Naive thymus-derived CD4-positive, alpha-beta T cell (primary cell): ENCODE measurements at places on chromosomes 2 and 18.

GRCh38 chr2:101725515-101726192 lies 28.1 kb downstream of the MAP4K4 start:
- DNase-seq: peak; percentile 31

DNA sequence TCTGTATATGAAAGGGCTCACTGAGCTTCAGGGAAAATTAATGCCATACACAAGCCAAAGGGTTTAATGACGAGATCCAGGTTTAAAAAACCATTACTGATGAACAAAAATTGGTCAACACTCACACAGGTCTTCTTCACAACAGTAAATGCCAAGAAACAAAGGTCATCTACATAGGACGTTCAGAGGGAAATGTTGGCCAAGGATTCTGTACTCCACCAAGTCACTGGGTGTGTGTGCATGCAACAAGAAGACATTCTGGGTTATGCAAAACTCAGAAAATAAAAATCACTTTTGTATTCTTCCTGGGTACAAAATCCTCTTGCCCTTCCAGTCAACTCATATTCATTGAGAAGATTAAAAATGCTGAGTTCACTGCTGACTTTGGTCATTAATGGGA lies 78.3 kb downstream of the ACTR2 start:
- no peak for DNase-seq

DNA sequence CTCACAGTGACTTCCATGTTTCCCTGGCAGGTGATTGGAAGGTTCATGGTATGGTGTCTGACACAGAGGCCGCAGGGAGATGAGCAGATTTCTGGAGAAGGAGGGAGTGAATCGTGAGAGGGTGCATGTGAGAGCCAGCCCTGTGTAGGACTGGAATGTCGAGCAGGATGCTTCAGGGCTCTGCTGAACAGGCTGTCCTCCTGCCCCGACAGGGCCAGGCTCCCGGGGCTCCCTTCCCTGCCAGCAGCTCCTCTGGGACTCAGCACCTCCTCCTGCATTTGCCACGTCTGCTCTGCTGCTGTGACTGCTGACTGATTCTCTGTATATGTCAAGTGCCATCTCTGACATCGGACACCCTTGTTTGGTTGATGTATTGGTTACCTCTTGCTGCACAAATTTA lies 38.5 kb upstream of the INHBB start:
- no peak for DNase-seq

DNA sequence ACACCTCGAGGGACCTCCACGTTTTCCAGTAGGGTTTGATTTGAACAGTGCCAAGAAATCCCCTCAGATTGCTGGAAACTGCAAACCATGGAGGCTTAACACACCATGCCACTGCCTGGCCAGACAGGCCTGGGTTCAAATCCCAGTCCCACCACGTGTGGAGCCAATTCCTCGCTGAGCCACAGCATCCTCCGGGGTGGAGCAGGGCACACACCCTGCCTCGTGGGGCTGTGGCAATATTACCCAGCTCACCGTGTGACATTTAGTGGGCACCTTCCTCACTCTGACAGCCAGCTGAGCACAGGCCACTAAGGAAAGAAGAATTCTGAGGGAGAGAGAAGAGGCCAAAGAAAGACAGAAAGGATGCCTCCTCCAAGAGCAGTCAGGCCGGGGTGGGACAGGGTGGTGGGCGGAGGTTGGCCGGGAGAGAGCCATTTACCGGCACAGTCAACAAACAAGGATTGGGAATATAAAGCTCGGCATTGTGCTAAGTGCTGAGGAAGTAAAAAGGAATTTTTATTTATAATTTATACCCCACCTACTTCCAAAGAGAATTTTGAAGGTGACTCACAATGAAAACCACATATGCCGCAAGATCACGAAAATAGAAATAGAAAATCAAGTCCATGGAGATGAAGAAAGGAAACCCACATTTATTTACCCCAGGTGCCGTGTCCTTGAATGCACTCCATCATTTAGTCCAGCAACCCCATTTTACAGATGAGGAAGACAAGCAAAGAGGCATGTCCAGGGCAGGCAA lies 111.5 kb downstream of the MCFD2 start:
- DNase-seq: no peak

DNA sequence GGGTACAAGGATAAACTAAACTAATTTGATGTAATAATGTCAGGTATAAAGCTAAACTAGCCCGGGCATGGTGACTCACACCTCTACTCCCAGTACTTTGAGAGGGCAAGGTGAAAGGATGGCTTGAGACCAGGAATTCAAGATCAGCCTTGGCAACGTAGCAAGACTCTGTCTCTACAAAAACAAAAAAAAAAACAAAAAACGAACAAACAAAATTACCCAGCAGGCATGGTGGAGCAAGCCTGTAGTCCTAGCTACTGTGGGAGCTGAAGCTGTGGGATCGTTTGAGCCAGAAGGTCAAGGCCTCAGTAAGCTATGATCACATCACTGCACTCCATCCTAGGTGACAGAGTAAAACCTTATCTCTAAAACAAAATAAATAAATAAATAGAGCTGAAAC lies 131.8 kb upstream of the KYNU start:
- no peak for DNase-seq

GRCh38 chr2:190964170-190964795 lies 49.7 kb downstream of the STAT1 start:
- DNase-seq: peak; percentile 22

DNA sequence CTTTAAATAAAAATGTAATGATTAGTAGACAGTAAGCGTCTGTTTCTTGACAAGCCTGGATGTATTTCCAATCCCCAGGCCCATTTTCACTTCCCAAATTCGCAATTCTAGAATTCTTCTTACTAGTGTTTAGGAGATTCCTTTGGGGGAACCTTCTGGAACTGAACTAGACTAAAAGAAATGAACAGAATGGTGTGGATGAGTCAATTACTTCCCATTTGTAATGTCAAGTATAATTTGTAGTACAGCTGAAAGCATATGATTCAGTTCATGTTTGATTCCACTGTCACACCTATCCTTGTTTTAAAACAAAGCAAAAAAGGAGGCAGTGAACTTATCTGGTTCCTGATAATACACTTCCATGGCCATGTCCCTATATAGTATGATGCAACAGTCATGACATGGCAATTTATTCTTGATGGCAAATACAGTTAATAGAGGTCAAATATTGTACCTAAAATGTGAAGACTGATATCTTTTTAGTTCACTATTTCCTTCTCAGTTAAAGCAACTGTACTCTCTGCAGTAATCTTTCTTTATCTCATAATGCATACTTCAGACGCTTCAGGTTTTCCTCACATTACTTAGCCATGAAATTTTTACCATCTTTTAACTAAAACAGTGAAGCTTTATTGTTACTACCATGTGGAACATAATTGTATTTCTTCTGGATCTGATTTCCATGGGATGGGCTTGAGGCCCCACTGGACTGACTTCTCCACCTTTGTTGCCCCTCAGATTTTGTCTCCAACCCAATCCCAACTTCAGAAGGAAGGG lies 2.0 kb downstream of the IDH1 start:
- DNase-seq: no peak

- no peak for DNase-seq
Observed at GRCh38 chr18:44733754-44734465, 53.2 kb downstream of the SETBP1 start.

GRCh38 chr2:231127936-231128335 lies 3.1 kb upstream of the HTR2B start:
- no peak for DNase-seq

DNA sequence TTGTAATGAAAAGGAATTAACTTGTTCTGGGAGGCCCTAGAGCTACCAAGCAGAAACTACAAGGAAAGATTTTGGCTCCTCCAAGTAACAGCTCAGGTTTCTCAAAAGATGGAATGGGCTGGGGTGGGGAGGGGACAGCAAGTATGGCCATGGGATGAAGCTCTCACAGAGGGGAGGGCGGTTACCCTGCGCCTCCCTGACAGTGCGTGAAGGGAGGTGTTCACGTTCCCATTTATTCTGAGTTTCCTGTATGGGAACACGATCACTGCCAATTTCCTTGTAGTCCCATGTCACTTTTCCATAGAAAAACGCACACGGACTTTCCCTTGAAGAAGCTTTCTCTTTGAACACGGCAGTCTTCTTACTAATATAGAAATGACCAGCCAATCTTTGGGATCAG lies 17.0 kb downstream of the CDC42EP3 start:
- DNase-seq: no peak

DNA sequence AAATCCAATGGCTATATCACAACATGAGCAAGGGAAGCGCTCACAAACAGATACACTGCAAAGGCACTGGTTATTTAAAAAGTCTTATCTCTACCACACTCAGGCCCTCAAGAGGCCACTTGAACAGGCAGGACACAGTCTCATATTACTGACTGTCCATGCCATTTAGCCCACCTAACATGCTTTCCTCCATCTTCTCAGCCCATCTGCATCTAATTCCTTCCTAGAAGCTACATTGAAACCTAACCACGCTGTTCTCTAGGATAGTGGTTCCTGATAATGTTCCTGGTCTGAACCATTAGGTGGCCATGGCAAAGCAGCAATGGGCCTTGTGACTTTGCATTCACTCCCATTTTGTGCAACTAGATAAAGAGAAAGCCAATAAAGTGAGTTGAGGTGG lies 22.5 kb upstream of the NEB start:
- DNase-seq: no peak

- no peak for DNase-seq
Observed at GRCh38 chr2:74764429-74765272, 69.3 kb upstream of the HK2 start.

- no peak for DNase-seq
Observed at GRCh38 chr2:86596118-86596517, 27.5 kb downstream of the RNF103 start.

DNA sequence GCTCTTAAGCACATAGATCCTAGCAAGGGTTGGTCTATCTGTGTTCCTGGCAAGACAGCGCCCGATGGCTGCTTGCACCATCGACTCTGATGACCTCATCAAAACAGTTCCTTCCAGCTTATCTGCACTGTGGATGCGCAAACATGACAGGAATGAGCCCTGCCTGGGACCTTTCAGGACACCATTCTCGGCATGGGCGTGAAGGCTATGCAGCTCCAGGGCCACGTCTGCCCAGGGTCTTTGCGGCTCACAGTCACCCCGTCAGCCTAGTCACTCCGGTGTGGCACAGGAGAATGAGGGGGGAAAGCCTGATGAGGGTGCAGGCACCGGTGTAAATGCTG lies 147.8 kb upstream of the TWIST2 start:
- no peak for DNase-seq

GRCh38 chr2:191976436-191976835 lies 129.5 kb upstream of the CAVIN2 start:
- no peak for DNase-seq

DNA sequence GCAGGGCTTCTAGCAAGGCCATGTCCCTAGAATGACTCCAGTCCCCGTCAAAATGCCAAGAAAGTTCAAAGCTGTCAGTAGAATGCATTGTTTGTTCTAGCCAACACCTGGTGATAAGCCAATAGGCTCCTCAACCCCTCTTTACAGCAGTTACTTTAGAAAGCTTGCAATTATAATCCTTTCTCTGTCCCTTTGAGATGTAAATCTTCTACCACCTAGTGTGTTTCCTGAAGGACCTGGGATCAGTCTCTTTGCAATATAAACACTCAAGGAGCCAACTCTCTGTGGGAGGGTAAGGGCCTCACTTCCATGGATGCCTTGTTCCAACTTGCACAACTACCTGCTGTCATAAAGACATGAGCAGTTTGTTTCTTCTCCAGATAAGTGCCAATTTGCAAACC lies 301.8 kb downstream of the NBAS start:
- DNase-seq: no peak

- no peak for DNase-seq
Observed at GRCh38 chr18:43414006-43414405, 136.7 kb upstream of the SYT4 start.

DNA sequence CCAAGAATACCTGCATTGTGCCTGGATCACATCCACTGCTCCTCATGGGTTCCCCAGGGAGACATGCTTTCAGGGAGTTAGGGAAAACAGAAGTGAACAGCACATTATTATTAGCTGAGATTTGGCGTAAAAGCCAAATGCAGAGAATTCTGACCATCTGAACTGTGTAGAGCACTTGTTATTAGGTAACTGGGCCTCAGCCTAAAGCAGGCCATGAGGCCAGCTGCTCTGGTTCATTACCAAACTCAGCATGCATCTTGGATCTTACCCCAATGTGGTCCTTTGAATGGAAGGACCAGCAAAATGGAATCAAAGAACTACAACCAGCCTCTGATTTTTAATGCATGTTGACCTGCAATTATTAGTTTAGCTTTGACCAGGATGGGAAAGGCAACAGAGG lies 322.3 kb downstream of the KCNS3 start:
- no peak for DNase-seq

DNA sequence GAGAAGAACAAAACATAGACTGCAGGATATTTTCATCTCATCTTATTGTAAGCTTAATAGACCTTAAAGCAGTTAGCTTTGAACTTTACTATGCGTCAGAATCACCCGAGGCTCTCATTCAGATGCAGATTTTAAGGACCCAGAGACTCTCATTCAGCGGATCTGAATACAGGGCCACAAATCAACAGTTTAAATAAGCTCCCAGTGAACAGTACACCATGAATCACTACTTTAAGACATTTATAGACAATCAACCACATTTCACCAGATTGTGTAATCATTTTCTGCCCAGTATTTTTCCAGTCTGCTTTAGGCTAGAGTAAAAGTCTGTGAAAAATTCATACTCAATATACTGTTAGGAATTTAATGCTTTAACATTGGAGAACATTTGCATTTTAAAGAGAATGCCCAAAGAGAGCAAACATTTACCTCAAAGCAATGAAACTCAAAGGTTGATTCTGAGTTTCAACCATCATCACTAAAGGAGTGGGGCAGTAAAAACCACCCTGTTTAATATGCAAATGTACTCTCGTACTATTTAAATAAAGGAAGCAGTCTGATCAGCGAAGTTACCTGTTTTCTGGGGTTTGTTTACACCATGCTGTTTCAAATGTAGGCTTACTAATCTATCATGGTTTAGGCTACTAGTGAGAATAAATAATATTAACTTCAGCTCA lies 11.0 kb upstream of the ALPK2 start:
- no peak for DNase-seq

GRCh38 chr2:182446087-182446486 lies 19.3 kb upstream of the PDE1A start:
- DNase-seq: no peak

DNA sequence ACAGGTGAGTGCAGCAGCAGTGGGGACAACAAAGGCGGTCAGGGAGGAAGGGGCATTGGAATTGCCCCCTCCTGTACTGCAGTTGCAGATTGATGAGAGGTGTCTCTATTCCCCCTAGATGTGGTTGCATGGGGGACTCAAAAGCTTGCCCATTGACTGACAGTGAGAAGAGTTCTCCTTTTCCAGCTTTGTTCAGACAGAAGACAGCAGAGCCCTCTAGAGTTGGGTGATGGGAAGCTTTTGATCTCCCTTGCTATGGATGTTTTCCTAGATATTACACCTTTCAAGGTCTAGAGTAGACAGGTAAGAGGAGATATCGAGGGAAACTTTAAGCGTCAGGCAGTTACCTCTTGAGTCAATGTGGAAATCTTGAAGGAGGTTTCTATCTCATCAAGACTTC lies 2.9 kb downstream of the PROKR1 start:
- no peak for DNase-seq
